Activated T-cell treated with anti-CD3 and anti-CD28 coated beads for 1 hour (primary cell): ENCODE measurements at places on chromosomes 5 and 9.
A peak's percentile ranks its signal among the peaks of the same experiment; 100 is the strongest.

GRCh38 chr9:134391319-134392231 lies 65.3 kb downstream of the RXRA start:
- DNase-seq = peak; percentile 42

DNA sequence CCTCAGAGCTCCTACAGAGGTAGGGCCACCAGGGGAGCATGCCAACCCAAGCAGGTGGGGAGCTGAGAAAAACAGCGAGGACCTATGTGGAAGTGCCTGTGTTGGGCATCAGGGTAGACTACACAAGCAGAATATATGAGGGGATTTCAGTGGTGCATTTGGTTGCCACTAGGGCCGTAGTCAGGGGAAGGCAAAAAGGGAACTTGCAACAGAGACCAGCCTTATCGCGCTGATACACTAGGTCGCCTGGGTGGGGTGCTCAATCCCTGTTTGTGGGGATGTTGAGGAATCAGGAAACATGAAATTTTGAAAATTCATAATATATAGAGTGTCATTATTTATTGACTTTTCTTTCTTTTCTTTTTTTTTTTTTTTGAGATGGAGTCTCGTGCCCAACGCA lies 370.9 kb upstream of the PRR16 start:
- no peak for DNase-seq

DNA sequence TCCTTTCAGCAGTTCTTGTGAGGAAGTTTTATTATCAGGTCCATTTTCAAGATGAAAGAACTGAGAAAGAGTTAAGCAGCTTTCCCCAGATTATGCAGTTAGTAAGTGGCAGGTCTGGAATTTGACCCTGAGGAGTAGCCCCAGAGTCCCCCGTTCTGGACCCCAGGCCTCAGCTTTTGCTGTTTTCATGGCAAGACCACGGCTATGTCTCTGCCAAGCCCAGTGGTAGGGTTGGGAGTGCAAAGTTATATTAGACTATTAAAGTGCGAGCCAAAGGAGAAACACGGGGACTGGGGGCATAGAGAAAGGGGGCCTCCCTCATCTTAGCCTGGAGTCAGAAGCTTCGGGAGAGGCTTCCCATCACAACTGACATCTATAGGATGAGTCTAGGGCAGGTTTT lies 19.3 kb upstream of the ORM1 start:
- no peak for DNase-seq

DNA sequence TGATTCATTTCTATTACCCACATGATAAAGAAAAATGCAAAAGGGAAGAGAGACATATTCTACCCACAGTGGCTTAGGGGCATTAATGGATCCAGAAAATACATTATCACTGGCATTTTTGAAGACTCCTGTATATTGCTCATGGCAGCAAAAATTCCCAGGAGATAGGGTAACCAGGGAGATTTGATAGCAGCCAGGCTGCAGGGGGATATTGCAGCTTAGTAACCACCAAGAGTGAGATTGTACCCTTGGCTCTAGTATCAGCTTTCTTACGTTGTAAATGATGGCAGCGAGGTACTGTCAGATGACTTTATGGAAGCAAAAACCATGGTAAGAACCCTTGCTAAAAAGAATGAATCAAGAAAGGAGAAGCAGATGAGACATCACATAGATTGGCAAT lies 19.8 kb upstream of the ALDH1A1 start:
- no peak for DNase-seq

DNA sequence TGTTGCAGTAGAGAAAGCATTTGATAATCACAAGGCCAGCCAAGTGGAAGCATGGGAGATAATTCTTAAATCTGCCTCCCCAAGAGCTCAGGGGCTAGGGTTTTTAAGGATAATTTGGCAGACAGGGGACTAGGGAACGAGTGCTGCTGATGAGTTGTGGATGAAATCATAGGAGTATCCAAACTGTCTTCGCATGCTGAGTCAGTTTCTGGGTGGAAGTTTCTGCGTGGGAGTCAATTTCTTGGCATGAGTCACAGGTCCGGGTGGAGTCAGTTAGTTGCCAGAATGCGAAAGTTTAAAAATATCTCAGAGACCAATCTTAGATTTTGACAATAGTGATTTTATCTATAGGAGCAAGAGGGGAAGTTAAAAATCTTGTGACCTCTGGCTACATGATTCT lies 112.6 kb downstream of the TMC1 start:
- DNase-seq = no peak

- DNase-seq = no peak
These were observed 797 bp upstream of the CCL27 start for GRCh38 chr9:34663303-34663605.

- no peak for DNase-seq
These were observed 982.1 kb downstream of the DTWD2 start for GRCh38 chr5:118006219-118006618.

DNA sequence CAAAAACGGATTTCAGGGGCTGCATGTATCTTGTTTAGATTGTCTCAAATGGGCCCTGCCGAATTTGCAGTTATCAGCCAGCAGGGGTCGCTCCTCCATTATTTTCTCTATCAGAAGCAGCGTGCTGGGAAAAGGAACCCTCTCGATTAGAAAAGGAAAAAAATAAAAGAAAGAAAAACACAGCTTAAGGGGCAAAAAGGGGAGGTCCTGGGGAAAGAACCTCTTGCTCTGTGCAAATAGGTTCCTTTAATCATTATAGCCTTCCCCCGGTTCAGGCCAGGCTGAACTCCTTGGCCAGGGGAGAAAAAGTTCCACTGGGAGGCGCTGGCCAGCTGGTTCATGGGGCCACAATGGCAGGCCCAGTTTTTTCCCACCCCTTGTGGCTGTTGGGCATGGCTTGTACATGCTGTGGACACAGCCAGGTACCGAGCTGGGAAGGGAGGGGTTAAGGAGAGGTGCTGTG lies 25.0 kb upstream of the CAPSL start:
- no peak for DNase-seq

GRCh38 chr5:72125941-72126620 lies 18.8 kb downstream of the MAP1B start:
- no peak for DNase-seq

GRCh38 chr9:132404228-132404881 lies 2.3 kb downstream of the TTF1 start:
- no peak for DNase-seq

DNA sequence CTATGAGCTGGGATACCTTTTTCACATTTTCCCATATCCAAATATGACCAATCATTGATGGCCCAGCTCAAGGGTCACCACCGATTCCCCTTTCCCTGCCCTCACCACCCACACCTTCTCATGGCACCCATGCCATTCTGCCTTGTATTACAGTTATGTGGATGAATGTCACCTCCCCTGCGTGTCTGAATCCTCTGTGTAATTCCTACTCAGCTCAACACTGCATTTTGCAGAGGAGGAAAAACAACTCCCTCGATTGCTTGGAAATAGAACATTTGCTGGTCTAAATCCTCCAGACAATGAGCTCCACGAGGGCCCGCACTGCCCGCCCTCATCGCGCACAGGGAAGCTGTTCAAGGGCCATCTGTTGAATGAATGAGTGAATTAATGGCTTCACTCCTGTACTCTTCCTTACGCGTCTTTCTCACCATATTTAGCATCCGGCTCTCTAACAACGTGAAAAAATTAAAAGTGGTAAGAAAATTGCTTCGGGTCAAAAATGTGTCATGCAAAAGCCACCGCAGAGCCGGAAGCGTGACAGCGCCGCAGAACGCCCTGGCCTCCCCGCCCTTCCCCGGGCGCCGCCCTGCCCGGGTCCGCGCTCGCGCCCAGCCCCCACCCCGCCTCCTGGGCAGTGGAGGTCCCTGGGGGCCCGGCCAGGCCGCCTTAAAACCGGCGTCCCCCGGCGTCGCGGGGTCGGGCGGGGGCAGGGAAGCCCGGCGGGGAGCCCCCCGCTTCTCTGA lies 704 bp downstream of the SUSD1 start:
- peak; percentile 55 for DNase-seq

- peak; percentile 35 for DNase-seq
These were observed 583 bp downstream of the DIAPH1 start for GRCh38 chr5:141618030-141618803.

GRCh38 chr9:94938384-94938783 lies 211.9 kb downstream of the AOPEP start:
- no peak for DNase-seq

- no peak for DNase-seq
These were observed 80.1 kb upstream of the DMAC1 start for GRCh38 chr9:7879551-7880245.

- DNase-seq = no peak
These were observed 75.6 kb downstream of the C7 start for GRCh38 chr5:40984884-40985283.

DNA sequence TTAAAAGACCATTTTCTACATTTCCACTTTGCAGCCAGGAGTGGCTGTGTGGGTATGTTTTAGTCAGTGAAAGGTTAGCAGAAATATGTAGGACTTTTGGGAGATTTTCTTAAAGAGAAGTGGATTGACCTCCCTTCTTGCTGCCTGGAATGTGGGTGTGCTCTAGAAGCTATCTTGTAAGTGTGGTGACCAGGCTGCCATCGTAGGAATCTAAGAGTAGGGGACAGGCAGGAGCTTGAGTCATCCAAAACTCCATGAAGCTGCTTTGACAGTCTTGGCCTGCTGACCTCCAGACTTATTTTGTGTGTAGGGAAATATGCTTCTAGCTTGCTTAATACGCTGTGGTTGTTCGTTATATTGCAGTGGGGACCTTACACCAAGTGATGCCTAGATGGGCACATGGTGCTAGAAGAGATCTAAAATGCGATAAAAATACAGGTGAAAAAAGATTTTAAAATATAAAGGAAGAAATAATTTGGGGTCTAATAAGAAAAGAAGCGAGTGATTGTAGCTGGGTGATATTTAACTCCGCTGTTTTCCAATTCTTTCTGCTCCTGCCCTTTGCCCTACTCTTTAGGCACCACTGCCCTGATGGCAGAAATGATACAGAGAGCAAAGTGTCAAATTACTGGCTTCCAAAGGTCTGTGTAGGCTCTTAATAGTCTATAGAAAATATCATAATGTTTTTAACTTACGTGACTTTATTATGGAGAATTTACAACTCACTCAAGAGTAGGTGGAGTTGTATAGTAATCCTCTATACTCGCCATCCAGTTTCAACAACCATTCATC lies 298.2 kb upstream of the ZNF608 start:
- DNase-seq = no peak

DNA sequence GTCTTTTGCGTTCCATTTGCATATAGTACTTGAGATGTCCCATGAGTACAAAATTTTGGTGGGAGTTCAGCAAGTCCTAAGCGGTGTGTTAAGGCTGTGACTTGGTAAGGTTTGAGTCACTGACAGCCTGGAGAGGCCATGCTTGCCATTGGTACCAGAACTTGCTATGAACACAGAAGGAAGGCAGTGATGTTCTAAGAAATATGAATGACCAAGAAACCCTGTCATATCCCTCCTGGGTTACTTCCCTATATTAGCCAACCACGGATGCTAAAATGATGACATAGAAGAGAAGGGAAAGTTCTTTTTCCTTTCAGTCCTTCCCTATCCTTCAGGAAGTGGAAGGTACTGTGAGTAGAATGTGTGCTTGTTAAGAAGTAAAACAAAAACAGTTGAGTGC lies 136.7 kb downstream of the GCNT1 start:
- DNase-seq = no peak

DNA sequence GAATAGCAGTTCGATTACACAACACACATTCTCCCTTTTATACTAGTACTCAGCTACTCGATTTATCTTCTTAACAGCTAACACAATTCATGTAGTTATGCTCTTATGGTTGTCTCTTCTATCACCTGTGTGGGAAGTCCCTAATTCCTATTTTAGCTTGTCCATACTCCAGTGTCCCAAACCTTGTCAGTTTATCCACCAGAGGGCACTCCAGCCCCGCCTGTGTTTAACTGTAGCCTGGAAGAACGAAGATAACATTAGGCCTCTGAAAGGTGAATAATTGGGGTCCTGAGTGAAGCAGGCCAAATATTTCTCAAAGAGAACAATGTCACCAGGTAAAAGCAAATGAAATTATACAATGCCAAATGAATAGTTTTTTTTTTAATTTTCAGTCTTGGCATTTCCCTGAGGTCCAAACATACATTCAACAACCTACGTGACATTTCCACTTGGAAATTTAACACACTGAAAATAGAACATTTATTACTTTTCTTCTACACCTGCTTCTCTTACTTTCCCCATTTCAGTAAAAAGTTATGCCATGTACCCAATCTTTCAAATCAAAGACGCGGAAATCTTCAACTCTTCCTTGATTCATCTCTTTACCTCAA lies 560.7 kb downstream of the HTR1A start:
- no peak for DNase-seq

GRCh38 chr5:139088024-139088423 lies 110.1 kb downstream of the SIL1 start:
- DNase-seq = no peak

DNA sequence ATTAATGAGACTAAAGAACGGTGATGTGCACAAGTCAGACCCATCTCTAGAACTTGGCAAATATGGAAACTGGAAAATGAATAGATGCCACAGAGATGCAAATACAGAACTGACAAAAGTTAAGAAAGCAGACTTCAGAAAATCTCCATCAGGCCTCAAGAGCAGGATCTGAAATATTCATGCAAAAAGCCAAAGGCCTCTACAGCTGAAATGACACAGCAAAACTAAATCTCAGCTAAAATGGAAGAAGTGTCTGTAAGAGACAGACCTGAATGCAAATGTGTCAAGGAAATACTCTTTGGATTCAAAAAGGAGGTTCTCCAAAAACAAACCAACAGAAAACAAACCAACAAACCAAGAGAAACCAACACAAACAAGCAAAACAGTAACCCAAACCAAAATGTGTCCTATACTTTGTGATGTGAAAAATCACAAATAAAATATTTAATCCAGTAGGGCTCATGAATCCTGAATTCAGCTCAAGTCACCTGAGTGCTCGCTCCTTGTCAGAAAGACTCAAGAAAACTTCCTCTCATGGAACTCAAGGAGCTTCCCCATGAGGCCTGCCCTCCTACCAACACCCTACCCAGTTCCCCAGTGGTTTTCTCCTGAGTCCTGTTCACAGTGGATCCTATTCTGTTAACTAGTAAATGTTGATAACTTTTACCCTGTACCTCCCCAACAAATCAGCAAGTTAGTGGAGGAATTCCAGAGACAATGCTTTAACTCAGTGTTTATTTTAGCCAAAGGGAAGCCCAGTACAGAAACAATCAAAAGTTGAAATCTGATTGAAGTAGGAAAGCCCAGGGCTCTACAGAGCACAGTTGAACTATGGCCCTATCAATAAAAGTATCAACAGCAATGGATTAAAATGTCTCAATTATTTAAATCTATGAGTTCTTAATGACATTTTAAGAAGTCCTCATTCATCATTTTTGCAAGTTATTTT lies 14.6 kb downstream of the MRPS27 start:
- no peak for DNase-seq

GRCh38 chr5:158559066-158559465 lies 540.6 kb downstream of the EBF1 start:
- DNase-seq = no peak

DNA sequence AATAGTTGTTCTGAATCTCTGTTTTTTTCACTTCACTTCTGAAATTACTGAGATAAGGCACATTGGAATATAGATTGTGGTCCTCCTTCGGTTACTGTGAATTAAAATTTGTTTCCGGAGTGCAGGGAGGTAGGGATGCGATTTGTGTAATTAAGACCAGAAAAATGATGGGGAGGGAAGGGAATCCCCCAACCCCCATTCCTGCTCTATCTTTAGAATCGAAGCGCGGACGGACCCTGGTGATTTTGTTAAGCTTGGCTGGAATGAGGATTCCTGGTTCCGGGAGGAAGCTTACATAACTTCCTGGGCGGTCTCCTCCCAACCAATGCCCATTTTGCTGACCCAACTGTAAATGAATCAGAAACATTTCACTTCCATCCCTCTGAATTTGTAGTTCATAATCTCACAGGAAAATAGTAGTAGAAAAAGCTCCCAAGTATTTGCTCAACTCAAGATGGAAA lies 220.1 kb upstream of the MSX2 start:
- no peak for DNase-seq
